ENCODE measurements at places on chromosomes 5 and 9.

DNA sequence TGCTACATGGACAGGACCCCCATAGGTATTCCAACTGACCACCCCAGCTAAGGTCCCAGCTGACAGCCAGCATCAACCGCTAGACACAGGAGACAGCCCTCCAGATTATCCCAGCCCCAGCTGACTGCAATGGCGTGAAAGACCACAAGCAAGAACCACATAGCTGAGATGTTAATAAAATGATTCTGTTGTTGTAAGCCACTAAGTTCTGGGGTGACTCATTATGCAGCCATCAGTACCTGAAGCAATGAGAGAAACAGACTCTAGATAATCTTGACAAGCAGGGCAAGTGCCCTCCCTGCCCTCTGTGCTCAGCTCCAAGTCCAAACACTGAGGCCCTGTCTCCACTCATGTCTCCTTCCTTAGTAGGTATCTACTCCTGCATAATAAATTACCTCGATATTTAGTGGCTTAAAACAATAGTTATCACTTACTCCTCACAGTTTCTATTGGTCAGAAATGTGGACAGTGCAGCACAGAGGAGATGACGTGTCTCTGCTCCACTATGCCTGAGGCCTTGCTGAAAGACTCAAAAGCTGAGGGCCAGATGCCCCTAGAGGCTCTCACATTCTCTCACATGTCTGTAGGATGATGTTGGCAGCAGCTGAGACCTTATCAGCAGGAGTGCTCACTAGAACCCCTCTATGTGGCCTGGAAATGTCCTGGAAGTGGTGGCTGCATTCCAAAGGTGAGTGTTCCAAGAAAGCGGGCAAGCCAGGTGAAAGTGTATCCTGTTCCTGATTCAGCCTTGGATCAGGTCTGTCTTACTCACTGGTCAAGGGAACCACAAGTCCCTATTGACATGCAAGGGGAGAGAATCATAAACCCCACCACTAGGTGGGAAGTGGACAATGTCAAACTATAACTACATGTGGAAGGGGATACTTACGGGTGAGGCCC is 2.5 kb downstream of the MGAT1 start:
- DNase-seq, result no peak

GRCh38 chr9:38029915-38030638 is 39.0 kb downstream of the SHB start:
- no peak for DNase-seq

DNA sequence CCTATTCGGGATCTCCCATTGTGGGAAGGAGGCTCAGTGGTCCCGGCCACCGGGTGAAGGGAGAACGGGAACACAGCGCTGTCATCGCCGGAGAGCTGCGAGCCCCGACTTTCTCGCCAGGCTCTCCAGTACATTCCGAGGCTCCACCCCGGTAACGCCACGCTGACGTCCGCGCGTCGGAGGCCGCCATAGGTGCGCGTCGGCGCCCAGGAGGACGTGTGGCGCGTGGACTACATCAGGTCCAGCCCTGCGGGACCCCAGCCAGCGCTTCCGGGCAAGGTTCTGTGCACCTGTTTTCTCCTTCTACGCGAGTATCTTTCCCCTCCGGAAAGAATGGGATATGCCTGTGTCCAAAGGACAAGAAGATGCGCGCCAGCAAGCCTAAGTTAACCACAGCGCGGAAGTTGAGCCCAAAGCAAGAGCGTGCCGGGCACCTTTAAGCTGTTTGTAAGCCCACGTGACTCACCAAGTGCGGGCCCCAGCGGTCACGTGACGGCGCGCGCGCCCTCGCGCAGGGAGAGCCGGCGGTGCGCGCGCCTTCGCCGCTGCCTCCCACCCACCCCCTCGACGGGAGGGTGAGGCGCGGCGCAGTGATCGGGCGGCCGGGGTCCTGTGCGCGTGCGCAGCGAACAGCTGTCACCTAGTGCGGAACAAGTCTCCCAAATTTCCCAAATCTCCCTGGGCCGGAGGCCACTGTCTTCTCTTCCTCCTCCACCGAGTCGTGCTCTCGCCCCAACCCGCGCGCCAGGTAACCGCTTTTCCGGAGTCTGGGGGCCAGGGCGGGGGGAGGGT is at the start of gene KDM4C:
Gene KDM4C, plus strand, starts transcription at position 518 of the 792 bp plus-strand sequence. CDS start 35,016 bp downstream, outside the sequence.
- DNase-seq, result peak; percentile 98

DNA sequence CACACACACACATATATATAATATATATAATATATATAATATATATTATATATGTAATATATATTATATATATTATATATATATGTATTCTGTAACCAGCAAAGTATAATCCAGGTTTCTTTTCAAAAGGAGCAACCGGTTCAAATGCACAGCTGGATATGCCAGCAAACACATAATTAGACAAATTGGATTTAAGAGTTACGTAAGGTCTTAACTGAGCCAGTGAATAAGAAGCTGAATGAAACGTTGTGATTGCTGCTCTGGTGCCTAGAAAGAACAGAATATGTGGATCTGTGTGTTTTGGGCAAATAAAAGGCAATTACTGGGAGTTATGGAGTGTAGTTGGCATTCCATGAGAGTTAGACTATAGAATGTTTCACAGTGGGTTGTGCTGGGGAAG is 178.1 kb downstream of the SLF1 start:
- no peak for DNase-seq

DNA sequence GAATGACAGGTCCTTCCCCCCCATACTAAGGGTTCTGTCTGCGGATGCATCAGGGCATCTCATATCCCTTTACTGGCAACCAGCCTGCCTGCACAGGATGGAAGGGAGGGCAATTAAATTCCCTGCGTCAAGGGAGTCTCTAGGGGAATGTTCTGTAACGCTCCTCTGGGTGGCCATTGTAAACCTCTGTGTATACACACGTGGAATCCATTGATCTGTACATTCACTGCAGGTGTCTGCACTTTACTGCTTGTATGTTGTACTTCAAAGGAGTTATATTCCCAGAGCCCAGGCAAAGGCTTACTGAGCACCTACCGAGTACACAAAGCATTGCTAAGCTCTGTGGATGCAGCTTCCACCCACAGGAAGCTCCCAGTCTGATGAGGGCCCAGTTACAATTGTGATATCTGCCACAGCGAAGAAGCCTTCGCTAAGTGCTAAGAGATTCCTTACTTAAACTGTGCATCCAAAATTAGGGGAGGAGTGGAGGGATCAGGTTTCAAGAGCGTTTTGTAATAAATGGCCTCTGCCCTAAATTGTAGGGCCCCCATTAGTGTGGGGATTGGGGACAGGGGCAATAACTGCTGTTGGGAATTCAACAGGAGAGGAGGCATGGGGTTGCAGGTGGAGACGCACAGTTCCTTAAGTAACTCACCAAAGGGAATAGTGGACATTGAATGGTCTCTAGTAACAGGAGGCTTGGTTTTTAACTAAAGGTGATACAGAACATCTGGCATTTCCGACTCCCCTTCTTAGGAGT is 1.5 kb upstream of the RETREG1 start:
- no peak for DNase-seq

Data from tongue (tissue), 3 donors.